ENCODE measurements at places on chromosomes 11 and 22.

DNA sequence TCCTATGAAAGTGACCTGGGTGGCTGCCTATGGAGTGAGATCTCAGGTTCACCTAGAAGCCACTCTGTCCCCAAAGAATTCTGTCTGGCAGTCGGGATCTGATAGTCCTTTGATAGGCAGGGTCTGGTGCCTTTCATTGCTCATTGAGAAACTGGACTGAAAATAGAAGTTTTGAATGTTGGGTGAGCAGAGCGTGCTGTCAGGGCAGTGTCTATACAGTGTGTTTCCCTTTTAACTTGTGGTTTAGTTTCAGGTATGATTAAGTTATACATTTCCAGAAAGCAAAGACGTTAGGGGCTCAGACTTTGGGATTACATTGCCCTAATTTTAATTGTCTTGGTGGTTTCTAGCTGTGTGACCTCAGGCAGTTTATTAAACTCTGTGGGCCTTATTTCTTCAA is 111.3 kb upstream of the PAX6 start:
- DNase-seq = no peak

GRCh38 chr11:81129618-81130017 is 1604.0 kb downstream of the FAM181B start:
- DNase-seq = no peak

DNA sequence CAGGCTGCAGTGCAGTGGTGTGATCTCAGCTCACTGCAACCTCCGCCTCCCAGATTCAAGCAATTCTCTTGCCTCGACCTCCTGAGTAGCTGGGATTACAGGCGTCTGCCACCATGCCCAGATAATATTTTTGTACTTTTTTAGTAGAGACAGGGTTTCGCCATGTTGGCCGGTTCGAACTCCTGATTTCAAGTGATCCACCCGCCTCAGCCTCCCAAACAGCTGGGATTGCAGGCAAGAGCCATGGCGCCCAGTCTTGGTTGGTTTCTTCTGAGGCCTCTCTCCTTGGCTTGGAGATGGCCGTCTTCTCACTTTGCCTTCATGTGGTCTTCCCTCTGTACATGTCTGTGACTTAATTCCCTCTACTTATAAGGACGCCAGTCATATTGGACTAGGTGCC is 254.6 kb downstream of the BUD13 start:
- DNase-seq = no peak

DNA sequence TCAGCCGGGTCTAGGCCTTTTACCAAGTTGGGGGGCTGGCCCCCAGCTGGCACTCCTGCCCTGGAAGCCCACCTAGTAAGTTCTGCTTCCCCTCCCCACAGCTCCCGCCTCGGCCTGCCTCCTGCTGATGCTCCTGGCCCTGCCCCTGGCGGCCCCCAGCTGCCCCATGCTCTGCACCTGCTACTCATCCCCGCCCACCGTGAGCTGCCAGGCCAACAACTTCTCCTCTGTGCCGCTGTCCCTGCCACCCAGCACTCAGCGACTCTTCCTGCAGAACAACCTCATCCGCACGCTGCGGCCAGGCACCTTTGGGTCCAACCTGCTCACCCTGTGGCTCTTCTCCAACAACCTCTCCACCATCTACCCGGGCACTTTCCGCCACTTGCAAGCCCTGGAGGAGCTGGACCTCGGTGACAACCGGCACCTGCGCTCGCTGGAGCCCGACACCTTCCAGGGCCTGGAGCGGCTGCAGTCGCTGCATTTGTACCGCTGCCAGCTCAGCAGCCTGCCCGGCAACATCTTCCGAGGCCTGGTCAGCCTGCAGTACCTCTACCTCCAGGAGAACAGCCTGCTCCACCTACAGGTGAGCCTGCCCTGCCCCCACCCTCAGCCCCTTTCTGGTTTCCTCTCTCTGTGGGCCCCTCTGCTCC is 7.3 kb downstream of the RTN4RL2 start:
- no peak for DNase-seq

GRCh38 chr11:7630002-7630401 is 43.3 kb downstream of the CYB5R2 start:
- no peak for DNase-seq

DNA sequence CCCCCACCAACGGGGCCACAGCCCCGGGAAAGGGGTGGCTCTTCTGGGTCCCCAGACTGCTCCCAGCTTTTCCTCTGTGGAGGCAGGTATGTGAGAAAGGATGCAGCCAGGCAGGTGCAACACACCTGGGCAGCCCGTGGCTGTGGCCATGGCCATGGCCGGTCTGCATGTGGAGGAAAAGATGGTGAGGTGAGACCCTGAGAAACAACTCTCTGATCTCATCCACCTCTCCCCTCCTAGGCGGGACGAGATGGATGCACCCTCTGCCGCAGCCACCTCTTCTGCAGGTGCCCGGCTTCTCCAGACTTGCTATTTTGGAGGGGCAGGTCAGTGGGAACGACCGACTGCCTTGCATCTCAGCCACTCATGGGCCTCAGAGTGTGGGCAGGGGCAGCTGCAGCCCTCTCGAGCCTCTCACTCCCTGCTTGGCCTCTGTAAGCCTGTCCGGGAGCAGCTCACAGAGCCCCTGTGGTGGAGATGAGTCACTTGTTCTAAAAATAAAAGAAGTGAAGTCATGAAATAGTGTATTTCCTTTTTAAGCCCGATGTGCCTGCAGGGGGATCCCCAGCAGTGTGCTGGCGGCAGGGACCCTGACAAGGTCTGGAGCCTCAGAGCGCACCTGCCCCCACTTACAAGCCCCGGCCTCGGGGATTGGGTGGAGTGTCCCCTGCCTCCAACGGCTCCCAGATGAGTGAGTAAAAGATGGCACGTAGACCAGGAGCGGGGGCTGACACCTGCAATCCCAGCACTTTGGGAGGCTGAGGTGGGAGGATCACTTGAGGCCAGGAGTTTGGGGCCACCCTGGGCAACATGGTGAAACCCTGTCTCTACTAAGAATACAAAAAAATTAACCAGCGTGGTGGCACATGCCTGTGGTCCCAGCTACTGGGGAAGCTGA is 10.7 kb downstream of the SMIM38 start:
- DNase-seq = peak; percentile 10

DNA sequence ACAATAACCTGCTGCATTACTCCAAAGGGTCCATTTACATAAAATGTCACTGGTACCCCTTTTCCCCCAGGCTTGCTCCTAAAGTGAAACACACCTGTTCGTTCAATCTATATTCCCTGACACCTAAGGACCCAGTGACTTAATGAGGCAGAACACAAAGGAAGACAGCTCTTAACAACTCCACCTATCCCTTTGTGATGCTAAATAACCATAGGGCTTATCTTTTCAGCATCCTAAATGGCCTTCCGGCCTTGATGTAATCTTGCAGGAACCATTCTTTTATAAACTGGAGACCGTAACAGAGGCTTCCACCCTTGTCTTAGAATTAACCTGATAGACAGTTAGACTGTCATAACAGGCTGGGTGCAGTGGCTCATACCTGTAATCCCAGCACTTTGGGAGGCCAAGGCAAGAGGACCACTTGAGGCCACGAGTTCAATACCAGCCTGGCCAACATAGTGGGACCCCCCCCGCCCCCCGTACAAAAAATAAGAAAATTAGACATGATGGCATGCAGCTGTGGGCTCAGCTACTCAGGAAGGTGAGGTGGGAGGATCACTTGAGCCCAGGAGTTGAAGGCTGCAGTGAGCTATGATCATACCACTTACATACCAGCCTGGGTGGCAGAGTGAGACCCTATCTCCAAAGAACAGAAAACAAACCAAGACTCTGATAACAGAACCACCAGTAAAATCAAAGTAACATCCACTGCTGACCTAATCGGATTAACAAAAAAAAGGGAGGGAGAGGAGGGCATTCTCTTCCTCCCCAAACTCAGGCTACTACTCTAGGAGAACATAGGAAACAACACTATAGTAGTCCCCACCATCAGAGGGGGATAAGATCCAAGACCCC is 5.1 kb downstream of the CHEK2 start:
- no peak for DNase-seq

DNA sequence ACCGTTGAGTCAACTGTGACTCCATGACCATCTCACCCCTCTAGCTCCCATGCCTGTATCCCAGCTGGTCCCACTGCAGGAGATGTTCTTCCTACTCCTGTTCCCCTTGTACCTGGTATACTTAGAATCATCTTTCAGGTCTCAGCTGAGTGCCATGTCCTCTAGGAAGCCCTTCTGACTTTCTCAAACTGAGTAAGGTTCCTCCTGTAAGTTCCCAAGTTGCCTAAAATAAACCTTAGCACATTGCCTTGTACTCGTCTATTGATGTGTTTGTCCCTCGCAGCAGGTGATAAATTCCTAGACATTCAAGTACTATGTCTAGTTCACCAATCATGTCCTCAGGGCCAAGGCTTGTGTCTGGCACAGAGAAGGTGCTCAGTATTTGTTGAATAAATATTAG is 18.4 kb upstream of the ASCC2 start:
- no peak for DNase-seq

GRCh38 chr22:35900483-35901168 is 128.0 kb downstream of the RBFOX2 start:
- no peak for DNase-seq

DNA sequence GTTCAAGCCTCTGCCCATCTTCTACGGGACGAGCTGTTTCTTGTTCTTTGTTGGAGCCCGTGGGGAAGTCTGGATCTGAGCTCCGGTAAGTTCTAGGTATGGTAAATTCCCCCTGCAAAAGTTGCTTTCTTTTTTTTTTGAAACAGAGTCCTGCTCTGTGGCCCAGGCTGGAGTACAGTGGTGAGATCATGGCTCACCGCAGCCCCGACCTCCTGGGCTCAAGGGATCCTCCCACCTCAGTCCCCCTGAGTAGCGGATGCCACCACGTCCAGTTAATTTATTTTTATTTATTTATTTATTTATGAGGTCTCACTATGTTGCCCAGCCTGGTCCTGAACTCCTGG is 35.5 kb upstream of the MOB2 start:
- no peak for DNase-seq

DNA sequence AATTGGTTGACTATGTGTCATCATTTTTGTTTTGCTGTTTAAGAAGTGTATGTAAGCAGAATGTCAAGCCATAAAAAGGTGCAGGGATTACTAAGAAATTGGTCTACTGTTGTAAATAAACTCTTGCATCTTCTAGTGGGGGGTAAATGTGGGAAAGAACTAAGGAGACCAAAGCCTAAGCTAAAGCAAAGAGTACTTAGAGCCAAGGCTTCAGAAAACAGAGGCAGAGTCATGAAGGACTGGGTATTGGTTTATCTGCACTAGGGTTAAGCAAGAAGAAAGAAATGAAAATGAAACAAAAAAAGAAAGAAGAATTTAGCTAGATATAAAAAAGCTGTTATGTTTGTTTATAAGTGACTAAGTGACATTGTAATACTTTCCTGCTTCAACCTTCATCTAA is 628.1 kb downstream of the METTL15 start:
- no peak for DNase-seq

DNA sequence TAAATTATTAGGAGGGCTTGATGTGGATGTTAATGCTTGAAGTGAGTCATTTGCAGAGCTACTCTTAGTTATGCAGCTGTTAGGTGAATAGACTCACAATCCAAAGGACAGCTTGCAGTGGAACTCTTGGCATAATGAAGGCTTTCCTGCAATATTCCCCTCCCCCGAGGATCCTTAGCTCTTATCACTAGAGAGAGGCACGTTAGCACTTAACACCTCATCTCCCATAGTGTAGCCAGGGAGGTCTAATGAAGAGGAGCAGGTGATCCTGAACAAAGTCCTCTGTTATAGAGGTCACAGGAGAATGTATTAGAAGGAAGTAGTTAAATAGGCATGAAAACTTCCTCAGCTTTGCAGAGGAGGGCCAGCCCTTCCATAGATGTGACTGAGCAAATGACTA is 919.2 kb upstream of the FAT3 start:
- DNase-seq = no peak

- no peak for DNase-seq
Measured at GRCh38 chr11:129929721-129930120, 34.3 kb upstream of the NFRKB start.

DNA sequence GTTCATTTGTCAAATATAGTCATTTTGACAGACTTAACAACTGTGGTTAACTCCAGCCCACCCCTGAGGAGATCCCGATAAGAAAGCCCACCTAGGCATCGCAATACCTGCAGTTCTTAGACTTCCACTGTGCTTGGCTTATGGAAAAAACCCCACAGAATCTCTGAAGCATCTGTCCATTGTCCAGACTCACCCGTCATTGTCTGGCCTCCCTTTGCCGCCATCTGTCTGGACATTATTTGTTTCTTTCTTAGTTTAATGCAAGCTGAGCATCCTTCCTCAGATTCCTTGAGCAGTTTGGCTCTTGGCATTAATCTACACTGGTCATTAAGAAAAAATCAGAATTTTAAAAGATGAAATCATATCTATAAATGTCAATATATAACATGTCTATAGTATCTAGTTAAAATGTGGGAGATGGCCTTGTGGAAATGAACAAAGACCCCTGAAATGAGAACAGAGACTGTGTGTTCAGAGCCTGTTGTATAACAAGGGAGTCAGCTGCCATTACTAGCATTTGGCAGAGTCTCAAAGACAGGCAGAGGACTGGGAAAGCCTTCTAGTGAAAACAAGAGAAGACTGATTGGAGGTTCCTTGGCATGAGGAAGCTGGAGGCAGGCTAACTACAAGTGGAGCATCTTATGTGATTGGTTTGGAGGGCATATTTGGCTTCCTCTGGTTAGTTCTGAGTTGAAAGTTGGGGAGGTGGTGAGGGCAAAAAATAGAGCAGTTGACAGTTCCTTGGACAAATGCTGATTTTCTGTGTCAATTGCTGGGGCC is 80.4 kb downstream of the SPON1 start:
- no peak for DNase-seq
